Activated T-cell treated with anti-CD3 and anti-CD28 coated beads, Interleukin-2, amount 50 U/mL, for 48 hours (primary cell): ENCODE measurements at places on chromosomes 11 and 22.

- no peak for DNase-seq
Measured at GRCh38 chr22:48761546-48761945, 1066.1 kb downstream of the BRD1 start.

- DNase-seq = no peak
Measured at GRCh38 chr11:20627701-20628100, 28.3 kb downstream of the SLC6A5 start.

- no peak for DNase-seq
Measured at GRCh38 chr11:117497206-117497951, 169.7 kb downstream of the CEP164 start.

DNA sequence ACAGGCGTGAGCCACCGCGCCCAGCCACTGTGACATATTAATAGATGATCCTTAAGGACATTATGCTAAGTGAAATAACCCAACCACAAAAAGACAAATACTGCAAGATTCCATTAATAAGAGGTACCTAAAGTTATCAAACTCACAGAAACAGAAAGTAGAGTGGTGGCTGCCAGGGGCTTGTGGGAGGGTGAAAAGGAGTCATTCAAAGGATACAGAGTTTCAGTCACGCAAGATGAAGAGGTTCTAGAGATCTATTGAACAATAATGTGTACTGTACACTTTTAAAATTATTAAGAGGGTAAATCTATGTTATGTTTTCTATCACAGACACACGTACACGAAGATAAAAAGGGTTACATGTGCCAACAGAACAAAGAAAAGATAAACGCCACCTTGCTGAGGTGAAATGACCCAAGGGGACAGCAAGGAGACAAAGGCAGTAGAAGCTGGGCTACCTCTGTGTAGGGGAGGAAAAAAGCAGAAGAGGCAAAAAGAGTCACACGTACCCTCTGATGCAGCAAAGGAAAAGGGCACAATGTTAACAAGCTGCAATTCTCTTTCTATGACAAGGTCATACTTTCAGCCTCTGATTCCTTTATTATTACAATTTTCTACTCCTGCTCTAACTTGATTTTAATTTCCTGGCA, 65.3 kb downstream of the AMBRA1 start:
- peak; percentile 39 for DNase-seq
